ENCODE measurements at places on chromosomes 7 and 10. TPM values are rescaled to one million over a fixed set of nuclear protein-coding genes. Genes with fewer than 3 reads are reported as not detected.

EZH2 gene
- total RNA-seq, result 14.1 TPM

ALOX5 gene
- total RNA-seq, result not detected

COL26A1 gene
- 0.12 TPM for total RNA-seq

TACC2 gene
- total RNA-seq, result 14.1 TPM

SFTPD gene
- total RNA-seq, result not detected

CNTNAP2 gene
- total RNA-seq, result not detected

All from aortic smooth muscle cell (primary cell).